Naive thymus-derived CD8-positive, alpha-beta T cell (primary cell): ENCODE measurements at places on chromosomes 11 and 22. TPM values are rescaled to one million over a fixed set of nuclear protein-coding genes. Genes with fewer than 3 reads are reported as not detected.

Gene CASP5
- not detected for polyA plus RNA-seq

Gene TMPRSS5
- polyA plus RNA-seq = not detected

Gene CD6
- 199 TPM for polyA plus RNA-seq

Gene OR5L1
- not detected for polyA plus RNA-seq

Gene MRGPRX3
- polyA plus RNA-seq = not detected

Gene ASPHD2
- polyA plus RNA-seq = 3.1 TPM

Gene OR8G1
- not detected for polyA plus RNA-seq

Gene HPS5
- 12.2 TPM for polyA plus RNA-seq

Gene JAML
- 195 TPM for polyA plus RNA-seq

Gene MMP10
- not detected for polyA plus RNA-seq
